ENCODE measurements at places on chromosomes 6 and 20.

DNA sequence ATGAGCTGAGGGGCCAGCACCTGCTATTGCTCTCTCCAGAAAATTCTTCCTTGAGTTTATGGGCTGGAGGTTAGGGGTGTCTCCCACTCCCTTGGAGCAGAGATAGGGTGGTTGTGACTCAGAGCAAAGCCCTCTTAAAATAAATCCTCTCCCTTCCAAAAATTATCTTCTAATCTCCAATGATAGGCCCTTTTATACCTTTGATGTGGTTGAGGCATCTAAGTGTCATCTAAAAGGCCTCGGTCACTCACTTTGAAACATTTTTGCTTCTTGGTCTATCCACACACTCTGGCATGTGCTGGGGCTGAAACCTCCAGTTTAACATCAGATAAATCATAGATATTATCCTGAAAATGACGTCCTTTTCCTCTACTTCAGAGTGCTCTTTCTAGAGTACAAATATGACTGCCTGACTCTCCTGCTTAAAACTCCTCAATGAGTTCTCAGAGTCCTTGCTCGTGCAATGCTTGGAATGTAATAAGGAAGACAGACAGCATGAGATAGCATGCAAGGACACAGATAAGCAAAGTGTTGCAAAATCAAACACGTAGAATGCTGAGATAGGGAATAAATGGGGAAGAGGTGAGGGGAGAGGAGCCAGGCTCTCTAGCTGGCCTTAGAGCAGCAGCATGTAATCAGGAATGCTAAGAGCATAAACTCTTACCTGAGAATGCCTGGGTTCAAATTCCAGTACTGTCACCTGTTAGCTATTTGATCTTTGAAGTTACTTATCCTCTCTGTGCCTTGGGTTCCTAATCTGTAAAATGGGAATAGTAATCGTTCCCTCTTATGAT, 374.1 kb upstream of the CITED2 start:
- DNase-seq = no peak

- DNase-seq = peak; percentile 48
Observed at GRCh38 chr6:30615958-30616810, 859 bp downstream of the PPP1R10 start.

GRCh38 chr6:122122686-122123085, 276.8 kb upstream of the HSF2 start:
- DNase-seq = no peak

DNA sequence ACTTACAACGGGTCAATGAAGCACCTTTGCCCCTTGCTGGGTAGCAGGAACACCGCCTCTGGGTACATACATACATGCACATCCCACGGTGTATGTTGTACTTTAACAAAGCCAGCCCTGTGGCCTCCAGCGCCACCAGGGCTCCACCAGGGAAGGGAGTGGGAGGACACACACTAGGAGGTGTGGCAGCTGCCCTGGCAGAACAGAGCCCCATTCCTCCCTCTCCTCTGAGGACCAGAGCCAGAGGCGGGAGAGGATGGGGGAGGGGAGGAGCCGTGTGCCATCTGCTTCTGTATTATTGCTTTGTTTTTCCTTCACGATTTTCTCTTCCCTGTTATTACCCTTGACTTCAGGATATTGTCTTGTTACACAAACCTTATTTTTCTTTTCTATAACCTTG, 105.8 kb upstream of the TRAF3IP2 start:
- peak; percentile 35 for DNase-seq

DNA sequence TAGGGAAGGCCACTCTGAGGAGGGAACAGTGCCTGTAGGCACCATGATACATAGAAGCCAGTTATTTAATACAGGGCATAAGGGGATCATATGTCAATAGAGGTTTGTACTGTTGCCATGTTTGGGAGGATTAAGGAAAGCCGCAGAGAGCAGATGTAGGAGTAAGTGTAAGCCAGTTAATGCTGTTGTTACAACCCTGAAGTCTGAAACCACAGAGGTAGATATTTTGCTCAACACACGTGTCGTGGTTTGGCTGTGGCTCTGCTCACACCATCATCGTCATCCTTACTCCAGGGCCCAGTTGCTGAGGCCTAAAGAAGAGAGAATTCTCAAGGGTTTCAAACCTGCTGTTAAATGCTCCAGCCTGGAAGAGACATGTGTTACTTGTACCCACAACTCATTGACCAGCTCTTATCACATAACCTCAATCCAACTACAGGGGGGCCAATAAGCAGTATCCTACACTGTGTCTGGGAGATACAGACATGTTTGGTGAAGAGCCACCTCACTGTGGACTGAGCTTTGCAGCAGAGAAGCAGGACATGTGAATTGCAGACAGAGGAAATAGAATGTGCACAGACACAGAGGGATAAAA, 31.0 kb upstream of the PSMF1 start:
- no peak for DNase-seq

DNA sequence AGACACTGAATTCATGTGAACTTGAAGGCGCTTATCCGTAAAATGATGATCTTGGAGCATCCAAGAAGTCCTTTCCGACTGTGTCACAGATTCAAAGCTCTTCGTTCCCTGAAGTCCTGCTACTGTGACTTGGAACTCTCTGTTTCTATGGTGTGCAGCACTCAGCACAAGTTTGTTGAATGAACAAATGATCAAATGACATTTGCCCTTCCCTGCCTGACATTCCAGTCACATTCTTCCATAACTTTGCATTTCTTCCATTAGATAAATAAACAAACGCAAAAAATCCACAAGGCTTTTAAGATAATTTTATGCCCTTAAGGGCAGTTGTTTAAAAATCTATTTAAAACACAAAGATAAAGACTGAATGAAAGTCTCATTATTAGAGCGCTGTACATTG, 39.9 kb downstream of the SGK1 start:
- DNase-seq = no peak

- no peak for DNase-seq
Observed at GRCh38 chr6:111456208-111456607, 26.8 kb downstream of the REV3L start.

GRCh38 chr6:105474234-105474633, 71.4 kb upstream of the PREP start:
- DNase-seq = no peak

DNA sequence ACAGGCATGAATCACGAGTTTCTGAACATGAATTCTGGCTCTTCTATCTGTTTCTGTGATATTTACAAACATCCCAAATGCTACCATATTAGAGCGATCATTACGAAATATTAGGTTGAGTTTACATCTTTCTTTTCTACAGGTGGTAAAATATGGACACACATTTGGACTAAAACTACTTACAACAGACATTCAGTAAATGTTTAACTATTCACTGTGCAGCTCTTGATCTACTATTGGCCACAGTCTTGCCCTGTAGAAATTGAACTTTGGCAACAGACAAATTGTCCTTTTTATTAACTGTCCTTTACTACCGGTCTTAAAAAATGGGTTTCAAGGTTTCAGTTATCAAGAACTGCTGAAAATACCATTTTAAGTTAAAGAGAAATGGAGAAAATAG, 26.5 kb upstream of the MTRF1L start:
- no peak for DNase-seq

DNA sequence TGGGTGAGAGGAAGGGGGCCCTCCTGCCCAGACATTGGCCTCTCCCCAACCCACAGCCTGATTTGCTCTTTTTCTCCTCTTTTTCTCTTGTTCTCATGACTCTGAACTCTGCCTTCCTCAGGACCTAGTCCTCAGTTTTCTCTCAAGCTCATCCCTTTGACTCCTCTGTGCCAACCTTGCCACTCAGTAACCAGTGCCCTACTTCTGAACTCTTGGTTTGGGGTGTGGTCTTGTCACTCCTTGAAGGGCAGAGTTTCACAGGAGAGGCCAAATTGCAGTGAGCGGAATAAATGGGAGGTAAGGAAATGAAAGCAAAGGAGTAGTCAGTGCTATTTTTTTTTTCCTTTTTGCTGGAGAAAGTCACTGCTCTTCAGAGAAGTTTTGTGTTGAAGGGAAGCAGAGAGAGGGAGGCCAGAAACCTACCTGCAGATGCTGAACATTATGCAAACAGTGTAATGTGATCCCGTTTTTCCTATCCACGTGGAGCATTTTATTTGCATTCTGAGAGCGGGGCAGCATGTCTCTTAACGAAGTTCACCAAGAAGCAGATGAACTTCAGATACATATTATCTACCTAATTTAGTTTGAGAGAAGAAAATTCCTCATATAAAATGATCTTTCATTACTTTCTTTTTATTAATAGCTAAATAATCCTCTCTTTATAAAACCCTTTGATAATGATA, 26.9 kb downstream of the CFAP61 start:
- peak; percentile 5 for DNase-seq

- no peak for DNase-seq
Observed at GRCh38 chr6:47519279-47519678, 41.7 kb downstream of the CD2AP start.

DNA sequence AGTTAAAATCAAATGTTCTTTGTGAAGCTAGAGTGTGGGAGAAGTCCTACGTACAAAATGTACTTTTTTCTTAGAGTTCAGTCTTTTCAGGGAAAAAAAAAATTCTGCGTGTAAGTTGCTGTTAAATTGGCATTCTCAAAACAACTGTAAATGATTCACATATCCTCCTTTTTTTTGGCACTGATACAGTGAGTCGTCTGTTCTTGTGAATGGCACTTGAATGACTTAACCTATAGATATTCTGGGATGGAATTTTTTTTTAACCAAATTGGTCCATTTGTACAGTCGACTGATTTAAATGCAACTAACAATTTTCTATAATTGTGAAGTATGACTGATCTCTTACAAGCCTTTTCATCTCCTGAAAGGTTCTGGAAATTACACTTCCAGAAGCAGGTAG, 5.5 kb upstream of the JAG1 start:
- DNase-seq = no peak

Measured in NCI-H1436 (cell line).